ENCODE measurements at places on chromosomes 16 and 17. TPM values are rescaled to one million over a fixed set of nuclear protein-coding genes. Genes with fewer than 3 reads are reported as not detected.

Gene KRT39
- total RNA-seq, result not detected

Gene INCA1
- total RNA-seq, result 0.31 TPM

Gene ADAD2
- not detected for total RNA-seq

Gene CIBAR2
- total RNA-seq, result not detected

Gene DNASE1L2
- total RNA-seq, result 1.7 TPM

Gene KRT40
- not detected for total RNA-seq

Gene TP53TG3F
- not detected for total RNA-seq

Gene ZNF385C
- total RNA-seq, result 0.31 TPM

Gene CDRT15
- not detected for total RNA-seq

Gene CSNK2A2
- total RNA-seq, result 19.0 TPM

Gene PDILT
- total RNA-seq, result not detected

Measured in occipital lobe (tissue), 3 donors.